Sigmoid colon (tissue), 7 donors: ENCODE measurements at places on chromosomes 3 and 15. TPM values are rescaled to one million over a fixed set of nuclear protein-coding genes. Genes with fewer than 3 reads are reported as not detected.

DNA sequence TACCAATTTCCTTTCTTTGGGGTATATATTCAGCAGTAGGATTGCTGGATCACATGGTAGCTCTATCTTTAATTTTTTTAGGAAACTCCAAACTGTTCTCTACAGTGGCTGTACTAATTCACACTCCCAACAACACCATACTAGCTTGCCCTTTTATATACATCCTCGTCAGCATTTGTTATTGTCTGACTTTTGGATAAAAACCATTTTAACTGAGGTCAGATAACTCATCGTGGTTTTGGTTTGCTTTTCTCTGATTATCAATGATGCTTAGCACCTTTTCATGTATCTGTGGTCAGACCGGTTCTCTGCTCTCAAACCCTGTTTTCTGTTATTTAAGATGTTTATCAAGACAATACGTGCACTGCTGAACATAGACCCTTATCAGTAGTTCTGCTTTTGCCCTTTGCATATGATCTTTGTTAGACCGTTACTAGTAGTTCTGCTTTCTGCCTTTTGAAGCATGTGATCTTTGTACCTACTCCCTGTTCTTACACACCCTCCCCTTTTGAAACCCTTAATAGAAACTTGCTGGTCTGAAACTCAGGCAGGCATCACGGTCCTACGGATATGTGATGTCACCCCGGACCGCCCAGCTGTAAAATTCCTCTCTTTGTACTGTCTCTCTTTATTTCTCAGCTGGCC is 474.3 kb downstream of the RSL24D1 start:
- no peaks in the 10 kb centered on the region for H3K36me3 ChIP-seq
- H3K27ac ChIP-seq = no peak overlapping the region
- no peaks in the 10 kb centered on the region for H3K27me3 ChIP-seq
- H3K4me1 ChIP-seq = no peaks in the 10 kb centered on the region
- DNase-seq = no peak
- no peak overlapping the region for H3K4me3 ChIP-seq

GRCh38 chr3:126364731-126365301 is 7.6 kb upstream of the KLF15 start:
- DNase-seq = no peak
- no peaks in the 10 kb centered on the region for H3K36me3 ChIP-seq
- H3K4me1 ChIP-seq = no peaks in the 10 kb centered on the region
- H3K4me3 ChIP-seq = no peak overlapping the region
- H3K27ac ChIP-seq = no peak overlapping the region

- no peak overlapping the region for H3K27ac ChIP-seq
- H3K27me3 ChIP-seq = no peaks in the 10 kb centered on the region
- no peaks in the 10 kb centered on the region for H3K36me3 ChIP-seq
These were observed 2.6 kb downstream of the PRRT3 start for GRCh38 chr3:9949626-9950025.

FOXB1 gene
- total RNA-seq = not detected

TFRC gene
- 48.2 TPM for total RNA-seq

DNA sequence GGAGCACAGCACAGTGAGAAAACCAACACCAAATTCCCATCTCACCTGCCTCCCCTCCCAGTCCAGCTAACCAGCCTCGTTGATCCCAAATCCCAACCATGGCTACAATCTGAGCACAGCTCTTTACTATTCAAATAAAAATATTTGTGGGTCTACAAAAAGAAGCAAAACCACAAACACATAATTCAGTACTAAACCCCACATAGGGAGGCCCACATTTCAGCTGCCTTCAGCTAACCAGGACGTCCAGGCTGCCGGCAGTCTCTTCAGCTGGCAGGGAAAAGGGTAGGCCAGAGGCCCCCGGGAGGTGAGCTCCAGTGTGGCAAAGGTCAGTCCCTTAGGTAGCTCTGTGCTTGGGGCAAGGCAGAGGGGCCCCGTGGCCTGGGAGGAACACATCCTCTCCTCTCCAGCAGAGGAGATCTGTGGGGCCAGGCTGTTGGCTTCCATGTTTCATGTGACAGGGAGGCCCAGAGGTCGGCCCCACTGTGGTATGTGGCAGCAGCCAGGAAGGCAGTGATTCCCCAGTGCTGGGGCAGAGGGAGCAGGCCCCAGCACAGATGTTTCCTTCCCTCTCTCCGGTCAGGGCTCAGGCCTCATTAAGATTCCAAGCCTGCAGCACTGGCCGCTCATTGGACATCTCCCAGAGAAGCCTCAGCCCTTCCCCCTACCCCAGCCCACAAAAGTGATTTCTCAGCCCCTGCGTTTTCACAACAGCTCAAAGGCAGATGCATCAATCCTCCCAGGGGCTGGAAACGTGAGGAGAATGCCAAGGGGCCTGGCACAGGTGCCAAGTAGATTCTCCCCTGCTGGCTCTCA is 381.4 kb downstream of the NTRK3 start:
- no peak overlapping the region for H3K4me3 ChIP-seq
- H3K36me3 ChIP-seq = no peaks in the 10 kb centered on the region
- peak; percentile 65 for DNase-seq
- H3K27ac ChIP-seq = no peak overlapping the region

CPNE9 gene
- not detected for total RNA-seq

DNA sequence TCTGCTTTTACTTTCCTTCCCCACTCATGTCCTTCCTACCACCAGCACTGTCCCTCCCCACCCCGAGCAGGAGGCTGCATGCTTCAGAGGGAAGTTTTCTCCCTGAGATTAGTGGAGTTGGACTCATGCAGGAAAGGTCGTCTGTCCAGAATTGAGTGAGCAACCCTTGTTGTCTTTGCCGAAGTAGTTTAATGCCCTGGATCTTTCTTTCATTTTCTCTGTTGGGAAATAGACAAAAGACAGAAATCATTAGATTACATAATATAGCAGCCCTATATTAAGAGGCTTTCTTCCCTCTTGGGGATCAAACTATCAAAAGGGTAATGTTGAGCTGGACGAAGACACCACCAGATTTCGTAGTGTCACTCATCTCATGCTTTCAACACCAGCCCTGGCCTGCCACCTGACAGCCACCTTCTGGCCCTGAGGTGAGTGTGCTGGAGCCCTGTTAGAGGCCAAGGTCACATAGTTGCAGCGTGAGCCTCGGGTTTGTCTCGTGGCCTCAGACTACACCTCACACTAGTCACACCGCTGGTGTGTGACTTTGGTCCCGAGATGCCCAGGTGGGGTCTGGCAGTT is 231.0 kb downstream of the ITPR1 start:
- DNase-seq = no peak
- H3K36me3 ChIP-seq = no peaks in the 10 kb centered on the region
- H3K27ac ChIP-seq = no peak overlapping the region
- no peak overlapping the region for H3K4me3 ChIP-seq
- H3K27me3 ChIP-seq = no peaks in the 10 kb centered on the region
- H3K4me1 ChIP-seq = peaks cover 45% of the 10 kb centered on the region

DNA sequence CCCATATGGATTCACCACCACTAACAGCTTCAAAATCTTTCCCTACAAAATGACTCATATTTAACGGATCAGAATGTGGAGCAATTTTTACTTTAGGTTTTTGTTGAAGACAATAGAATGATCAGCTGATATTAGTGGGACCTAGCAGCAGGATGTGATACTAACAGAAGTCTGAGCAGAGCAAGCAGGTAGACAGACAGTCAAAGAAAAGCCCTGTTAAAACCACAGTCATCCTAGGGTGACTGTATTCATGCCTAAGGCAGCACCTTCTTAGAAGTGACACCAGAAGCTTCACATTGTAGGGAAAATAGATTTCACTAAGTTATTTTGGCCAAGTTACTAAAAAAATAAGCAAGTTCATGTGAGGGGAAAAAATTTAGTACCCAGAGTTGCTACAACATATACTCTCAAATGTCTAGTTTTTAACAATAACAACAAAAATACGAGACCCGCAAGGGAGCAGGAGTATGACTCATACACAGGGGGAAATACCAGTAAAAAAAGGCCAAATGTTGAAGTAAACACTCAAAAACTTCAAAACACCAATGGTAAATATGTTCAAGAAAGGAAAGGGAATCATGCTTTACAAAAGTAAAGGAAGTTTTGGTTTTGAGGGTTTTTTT is 590.9 kb downstream of the EPHA3 start:
- H3K27ac ChIP-seq = no peak overlapping the region
- no peaks in the 10 kb centered on the region for H3K36me3 ChIP-seq
- no peak for DNase-seq
- no peaks in the 10 kb centered on the region for H3K4me1 ChIP-seq
- H3K4me3 ChIP-seq = no peak overlapping the region

OXTR gene
- total RNA-seq = 0.36 TPM

- H3K4me3 ChIP-seq = no peak overlapping the region
- no peaks in the 10 kb centered on the region for H3K27me3 ChIP-seq
- H3K36me3 ChIP-seq = no peaks in the 10 kb centered on the region
- H3K27ac ChIP-seq = no peak overlapping the region
- no peaks in the 10 kb centered on the region for H3K4me1 ChIP-seq
These were observed 185.1 kb downstream of the GOLGA6L6 start for GRCh38 chr15:20356444-20356910.

SEC62 gene
- total RNA-seq = 80.3 TPM

RAD18 gene
- total RNA-seq = 6.4 TPM

DNA sequence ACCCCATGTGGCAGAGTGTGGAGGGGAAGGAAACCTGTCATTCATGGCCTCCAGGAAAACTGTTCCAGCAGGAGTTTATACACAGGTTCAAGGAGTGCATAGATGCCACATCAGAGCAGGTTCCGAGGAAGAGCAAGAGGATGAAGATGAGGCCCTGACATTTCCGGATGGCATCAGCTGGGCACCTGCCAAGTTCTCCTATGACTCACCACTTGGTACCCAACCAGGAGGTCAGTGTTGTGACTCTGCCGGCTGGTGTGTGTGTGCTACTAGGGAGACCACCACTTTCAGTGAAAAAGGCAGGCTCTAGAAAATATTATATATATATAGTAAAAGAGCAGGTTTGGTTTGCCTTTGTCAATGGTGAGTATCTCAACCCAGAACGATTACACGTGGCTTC is 69.3 kb downstream of the NTRK3 start:
- H3K27ac ChIP-seq = no peak overlapping the region
- H3K36me3 ChIP-seq = no peaks in the 10 kb centered on the region
- no peaks in the 10 kb centered on the region for H3K4me1 ChIP-seq
- no peak for DNase-seq
- H3K27me3 ChIP-seq = no peaks in the 10 kb centered on the region

- no peak for DNase-seq
- no peak overlapping the region for H3K4me3 ChIP-seq
- no peaks in the 10 kb centered on the region for H3K27me3 ChIP-seq
These were observed 23.8 kb upstream of the TRAK1 start for GRCh38 chr3:42067326-42067725.

GRCh38 chr3:115715241-115715745 is 92.0 kb downstream of the GAP43 start:
- no peaks in the 10 kb centered on the region for H3K36me3 ChIP-seq
- H3K4me1 ChIP-seq = no peaks in the 10 kb centered on the region
- no peak for DNase-seq
- no peaks in the 10 kb centered on the region for H3K27me3 ChIP-seq

GALK2 gene
- total RNA-seq = 33.1 TPM

- no peak for DNase-seq
- H3K36me3 ChIP-seq = no peaks in the 10 kb centered on the region
- H3K4me3 ChIP-seq = no peak overlapping the region
- no peaks in the 10 kb centered on the region for H3K4me1 ChIP-seq
These were observed 44.5 kb downstream of the SCAP start for GRCh38 chr3:47431225-47431624.
